ENCODE measurements at places on chromosomes 5 and 9.

DNA sequence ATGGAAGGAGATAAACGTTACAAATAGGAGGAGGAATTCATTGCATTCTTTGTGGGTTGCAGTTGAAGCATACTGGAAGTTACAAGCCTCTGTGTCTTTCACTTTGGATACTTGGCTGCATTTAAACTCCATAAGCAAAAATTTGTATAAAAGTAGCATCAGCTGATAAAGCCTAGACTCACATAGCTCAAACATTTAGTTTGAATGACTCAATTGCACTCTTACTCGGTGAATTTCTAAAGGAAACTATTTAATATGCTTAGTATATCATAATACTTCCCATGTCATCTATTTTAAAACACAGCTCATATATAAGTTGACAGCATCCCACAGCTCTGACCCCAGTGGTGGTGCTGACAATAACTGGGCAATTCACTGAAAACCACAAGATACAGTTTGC, 596.6 kb upstream of the ZNF608 start:
- no peak for DNase-seq

DNA sequence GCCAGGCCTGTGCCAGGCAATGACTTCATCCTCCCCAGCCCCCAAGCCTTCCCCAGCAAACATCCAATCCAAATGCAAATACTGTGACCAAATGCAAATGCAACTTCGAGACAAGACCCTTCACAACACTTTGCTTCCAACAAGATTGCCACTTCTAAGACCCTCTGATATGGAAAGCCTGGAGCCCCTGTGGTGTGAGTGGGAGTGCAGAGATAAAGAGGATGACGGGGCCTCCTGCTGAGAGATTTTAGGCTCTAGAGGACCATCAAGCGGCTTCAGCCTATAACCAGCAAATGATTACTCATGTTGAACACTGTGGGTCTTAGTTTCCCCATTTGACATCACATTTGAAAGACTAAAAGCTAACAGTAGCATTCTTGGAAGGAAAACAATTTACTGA, 46.6 kb upstream of the GABRP start:
- DNase-seq: no peak

GRCh38 chr5:154162539-154163151, 27.9 kb upstream of the GALNT10 start:
- no peak for DNase-seq

- DNase-seq: no peak
Observed at GRCh38 chr5:124262470-124262869, 484.0 kb downstream of the ZNF608 start.

GRCh38 chr5:57575839-57576238, 93.2 kb upstream of the ACTBL2 start:
- DNase-seq: no peak

Measured in activated CD4-positive, alpha-beta T cell treated with anti-CD3 and anti-CD28 coated beads, Interleukin-2, amount 50 U/mL, for 16 hours (primary cell).